ENCODE measurements at places on chromosomes 2 and 18.

GRCh38 chr2:75949385-75950030 lies 238.8 kb upstream of the GCFC2 start:
- DNase-seq: no peak

- no peak for DNase-seq
Observed at GRCh38 chr2:190267302-190267701, 52.3 kb downstream of the HIBCH start.

DNA sequence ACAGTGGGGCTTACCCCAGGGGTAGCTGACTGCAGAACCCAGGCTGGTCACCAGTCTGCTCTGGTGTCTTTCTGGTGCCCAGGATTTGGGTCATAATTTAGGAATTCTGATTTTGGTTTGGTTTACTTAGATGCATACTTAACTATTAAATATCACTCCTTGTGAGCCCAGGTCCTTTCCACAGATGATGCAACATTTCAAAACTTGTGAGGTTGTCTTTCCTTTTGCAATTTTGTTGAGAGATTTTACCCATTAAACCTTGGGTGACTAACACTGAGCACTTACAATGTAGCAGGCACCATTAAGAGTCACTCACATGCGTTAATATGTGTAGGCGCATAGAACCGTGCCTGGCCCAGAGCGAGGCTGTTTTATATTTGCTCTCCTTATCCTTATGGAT lies 61.8 kb upstream of the RPL31 start:
- no peak for DNase-seq

GRCh38 chr18:4172196-4173100 lies 282.7 kb downstream of the DLGAP1 start:
- DNase-seq: no peak

GRCh38 chr2:29987146-29987545 lies 65.8 kb upstream of the ALK start:
- DNase-seq: no peak

DNA sequence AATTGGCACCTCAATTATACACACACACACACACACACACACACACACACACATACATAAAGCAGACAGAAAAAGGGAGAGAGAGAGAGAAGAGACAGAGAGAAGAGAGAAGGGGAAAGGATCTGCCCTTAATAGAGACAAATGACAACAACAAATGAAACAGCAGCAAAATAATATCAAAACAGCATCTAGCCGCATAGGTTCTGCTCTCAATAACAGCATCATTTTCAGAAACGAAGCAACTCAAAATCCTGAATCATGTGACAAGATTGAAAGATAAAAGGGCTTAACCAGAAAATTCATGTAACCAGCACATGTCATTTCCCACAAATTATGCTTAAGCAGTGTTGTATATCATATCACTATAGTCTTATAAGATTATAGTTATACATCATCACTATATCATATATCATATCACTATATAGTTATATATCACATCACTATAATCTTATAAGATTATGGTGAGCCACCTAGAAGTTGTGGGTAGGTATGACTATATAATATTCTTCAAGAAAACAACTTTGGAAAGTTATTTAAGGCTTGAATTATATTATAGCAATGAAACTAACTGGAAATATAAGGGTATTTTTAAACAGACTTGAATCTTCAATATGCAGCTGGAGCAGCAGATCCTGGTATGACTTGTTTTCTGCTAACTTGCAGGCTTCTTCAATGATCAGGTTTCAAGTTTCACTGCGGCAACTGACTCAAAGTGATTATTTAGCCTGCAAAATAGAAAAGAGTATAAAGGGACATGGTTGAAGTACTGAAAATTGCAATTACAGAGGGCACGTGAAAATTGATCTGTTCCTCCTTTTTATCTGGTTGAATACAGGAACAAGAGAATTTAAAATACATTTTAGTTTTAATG lies 16.1 kb upstream of the VPS54 start:
- DNase-seq: no peak

- peak; percentile 62 for DNase-seq
Observed at GRCh38 chr2:73981081-73982001, 3.4 kb upstream of the TET3 start.

- DNase-seq: no peak
Observed at GRCh38 chr2:176103194-176103593, 3.6 kb downstream of the HOXD12 start.
